Large intestine (tissue), 12 donors: ENCODE measurements at places on chromosomes 4 and X. TPM values are rescaled to one million over a fixed set of nuclear protein-coding genes. Genes with fewer than 3 reads are reported as not detected.

GRCh38 chr4:182291175-182291574 lies 48.0 kb downstream of the TENM3 start:
- no peaks in the 10 kb centered on the region for H3K4me1 ChIP-seq
- no peak overlapping the region for H3K4me3 ChIP-seq
- no peak overlapping the region for H3K27ac ChIP-seq
- H3K27me3 ChIP-seq: no peaks in the 10 kb centered on the region
- no peak for DNase-seq

DNA sequence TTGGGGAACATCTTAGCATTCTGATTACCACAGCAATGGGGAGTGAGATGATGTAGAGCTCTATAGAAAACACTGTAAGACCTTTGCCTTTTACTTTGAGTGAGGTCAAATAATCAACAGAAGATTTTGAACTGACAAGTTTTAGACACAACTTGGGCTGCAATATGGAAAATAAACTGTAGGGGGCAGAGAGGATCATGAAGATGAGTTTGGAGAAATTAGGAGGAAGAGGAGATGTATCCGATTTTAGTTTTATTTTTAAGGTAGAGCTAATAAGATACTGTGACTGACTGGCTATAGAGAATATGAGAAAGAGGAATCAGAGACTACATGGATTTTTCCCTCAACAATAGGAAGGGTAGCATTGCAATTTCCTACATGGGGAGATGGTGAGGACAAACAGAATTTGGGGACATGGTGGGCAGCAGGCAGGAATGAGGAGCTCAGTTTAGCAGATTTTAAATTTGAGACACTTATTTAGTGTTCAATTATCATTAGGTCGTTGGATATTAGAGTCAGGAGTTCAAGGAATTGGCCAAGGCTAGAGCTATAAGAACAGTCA lies 563.1 kb downstream of the INPP4B start:
- H3K27me3 ChIP-seq: no peaks in the 10 kb centered on the region
- no peaks in the 10 kb centered on the region for H3K4me1 ChIP-seq
- DNase-seq: no peak
- H3K27ac ChIP-seq: no peak overlapping the region
- no peak overlapping the region for H3K4me3 ChIP-seq

The PTCHD1 gene
- 0.66 TPM for polyA plus RNA-seq

GRCh38 chrX:13026877-13027652 lies 17.4 kb downstream of the FAM9C start:
- DNase-seq: no peak
- H3K27ac ChIP-seq: no peak overlapping the region
- H3K27me3 ChIP-seq: no peaks in the 10 kb centered on the region
- peaks cover 49% of the 10 kb centered on the region for H3K4me1 ChIP-seq
- H3K4me3 ChIP-seq: no peak overlapping the region

DNA sequence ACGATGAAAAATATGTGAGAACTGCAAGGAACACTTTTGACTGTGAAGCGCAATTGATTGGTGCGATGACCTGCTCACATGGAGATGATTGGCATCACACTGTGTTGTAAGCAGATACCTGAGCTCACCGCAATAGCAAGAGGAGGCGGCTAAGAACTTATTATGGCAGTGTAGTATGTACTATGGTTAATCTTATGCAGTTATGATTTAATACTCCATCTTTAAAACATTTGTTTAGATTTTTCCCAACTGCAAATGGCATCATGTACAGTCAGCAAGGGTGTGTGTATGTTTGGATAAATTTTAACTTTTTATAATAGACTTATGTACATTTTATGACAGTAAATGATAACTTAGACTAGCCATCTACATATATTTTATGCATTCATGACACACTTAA lies 25.5 kb downstream of the PRIMPOL start:
- H3K27me3 ChIP-seq: no peaks in the 10 kb centered on the region
- H3K4me3 ChIP-seq: no peak overlapping the region
- no peak overlapping the region for H3K27ac ChIP-seq
- H3K36me3 ChIP-seq: peaks cover 18% of the 10 kb centered on the region
- DNase-seq: no peak

- DNase-seq: peak; percentile 83
- no peaks in the 10 kb centered on the region for H3K36me3 ChIP-seq
- H3K4me1 ChIP-seq: no peaks in the 10 kb centered on the region
- peak within 1 kb of the TSS; percentile 70 for H3K27ac ChIP-seq
- peak within 1 kb of the TSS; percentile 61 for H3K4me3 ChIP-seq
- no peaks in the 10 kb centered on the region for H3K27me3 ChIP-seq
Observed at GRCh38 chrX:102155806-102156179, at the start of gene BEX5. TSS of gene BEX5 (minus strand) at chrX:102155977. CDS start at chrX:102154265, 1,712 bp downstream.

The ATOH1 gene
- polyA plus RNA-seq: 34.2 TPM

- peak overlapping the region; percentile 0 for H3K27ac ChIP-seq
- H3K4me3 ChIP-seq: no peak overlapping the region
Observed at GRCh38 chr4:162557516-162558106, 393.8 kb upstream of the FSTL5 start.

The ALPK1 gene
- polyA plus RNA-seq: 25.5 TPM

GRCh38 chrX:15546745-15547144 lies 46.1 kb downstream of the BMX start:
- DNase-seq: no peak
- no peak overlapping the region for H3K4me3 ChIP-seq
- no peaks in the 10 kb centered on the region for H3K36me3 ChIP-seq
- no peaks in the 10 kb centered on the region for H3K27me3 ChIP-seq
- H3K4me1 ChIP-seq: no peaks in the 10 kb centered on the region
- no peak overlapping the region for H3K27ac ChIP-seq

GRCh38 chrX:153650959-153651358 lies 4.0 kb downstream of the DUSP9 start:
- no peaks in the 10 kb centered on the region for H3K36me3 ChIP-seq
- no peaks in the 10 kb centered on the region for H3K4me1 ChIP-seq
- H3K27me3 ChIP-seq: peaks cover 27% of the 10 kb centered on the region
- DNase-seq: no peak
- H3K27ac ChIP-seq: no peak overlapping the region

- H3K27ac ChIP-seq: no peak overlapping the region
- H3K27me3 ChIP-seq: no peaks in the 10 kb centered on the region
- no peak for DNase-seq
- no peak overlapping the region for H3K4me3 ChIP-seq
- H3K36me3 ChIP-seq: no peaks in the 10 kb centered on the region
- no peaks in the 10 kb centered on the region for H3K4me1 ChIP-seq
Observed at GRCh38 chr4:26809811-26810210, 50.8 kb upstream of the STIM2 start.

GRCh38 chr4:156946516-156947424 lies 24.8 kb downstream of the PDGFC start:
- DNase-seq: no peak
- no peak overlapping the region for H3K4me3 ChIP-seq
- no peaks in the 10 kb centered on the region for H3K27me3 ChIP-seq

DNA sequence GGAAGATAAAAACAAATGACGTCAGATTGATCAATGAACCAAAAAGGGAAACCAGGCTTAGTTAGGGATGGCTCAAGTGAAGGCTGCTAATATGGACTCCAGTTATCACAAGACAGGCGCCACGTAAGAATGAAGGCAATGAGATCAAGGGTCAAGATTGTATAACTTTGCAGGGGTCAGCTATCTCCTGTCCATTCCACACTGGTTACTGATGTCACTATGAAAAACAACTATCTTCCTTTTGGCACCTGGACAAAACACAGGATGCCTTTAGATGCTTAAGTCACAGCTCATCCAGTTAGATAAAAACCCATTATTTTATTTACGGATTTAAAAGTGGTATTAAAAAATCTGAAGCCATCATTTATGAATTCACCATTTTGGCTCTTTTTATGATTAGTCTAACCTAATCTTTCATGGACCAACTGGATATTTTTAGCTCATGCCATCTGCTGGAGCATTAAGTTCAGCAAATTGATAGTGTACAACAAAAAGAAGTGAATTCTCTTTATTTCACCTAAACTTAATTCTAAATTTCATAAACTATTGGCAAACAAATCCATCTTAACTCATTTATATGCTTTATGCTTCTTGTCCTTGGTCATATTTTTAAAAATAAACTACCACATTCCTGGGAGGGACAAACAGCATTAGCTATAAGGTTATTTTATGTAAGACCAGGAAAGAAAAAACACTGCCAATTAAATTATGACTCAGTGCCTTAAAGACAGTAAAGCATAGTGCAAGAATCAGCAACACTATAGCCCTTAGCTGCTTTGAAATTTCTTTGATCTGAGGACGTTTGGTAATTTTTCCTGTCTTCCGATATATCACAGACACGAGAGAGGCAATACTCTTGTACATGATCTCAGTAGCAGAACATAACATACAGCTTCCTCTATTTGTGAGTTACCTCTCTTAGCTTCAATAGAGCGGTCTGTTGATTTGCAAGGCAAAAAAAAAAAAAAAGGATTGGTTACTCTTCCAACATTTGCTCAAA lies 27.0 kb downstream of the DHX15 start:
- no peaks in the 10 kb centered on the region for H3K4me1 ChIP-seq
- H3K27me3 ChIP-seq: no peaks in the 10 kb centered on the region
- DNase-seq: peak; percentile 73
- no peak overlapping the region for H3K4me3 ChIP-seq

The VCX2 gene
- polyA plus RNA-seq: not detected

- no peak overlapping the region for H3K4me3 ChIP-seq
- H3K36me3 ChIP-seq: no peaks in the 10 kb centered on the region
- DNase-seq: no peak
- H3K4me1 ChIP-seq: no peaks in the 10 kb centered on the region
Observed at GRCh38 chr4:104749062-104749461, 254.4 kb upstream of the CXXC4 start.

The AMBN gene
- not detected for polyA plus RNA-seq

The EDA gene
- polyA plus RNA-seq: 25.1 TPM
